Kidney (tissue), 22 donors: ENCODE measurements at places on chromosomes 13 and 19. TPM values are rescaled to one million over a fixed set of nuclear protein-coding genes. Genes with fewer than 3 reads are reported as not detected.

GRCh38 chr13:95156208-95156607 is 145.0 kb downstream of the ABCC4 start:
- H3K27ac ChIP-seq: no peak overlapping the region
- peak; percentile 20 for DNase-seq
- H3K4me3 ChIP-seq: no peak overlapping the region
- H3K4me1 ChIP-seq: no peaks in the 10 kb centered on the region
- no peaks in the 10 kb centered on the region for H3K36me3 ChIP-seq

GRCh38 chr13:18991060-18991459 is 190.6 kb downstream of the TUBA3C start:
- H3K36me3 ChIP-seq: no peaks in the 10 kb centered on the region
- H3K4me1 ChIP-seq: no peaks in the 10 kb centered on the region
- H3K27ac ChIP-seq: no peak overlapping the region
- H3K27me3 ChIP-seq: no peaks in the 10 kb centered on the region
- no peak for DNase-seq

GRCh38 chr19:23917856-23918255 is 3.2 kb downstream of the ZNF726 start:
- H3K4me1 ChIP-seq: no peaks in the 10 kb centered on the region
- no peaks in the 10 kb centered on the region for H3K27me3 ChIP-seq
- no peaks in the 10 kb centered on the region for H3K36me3 ChIP-seq
- DNase-seq: no peak
- peak overlapping the region; percentile 15 for H3K4me3 ChIP-seq

The LYPD3 gene
- total RNA-seq: 1.7 TPM

The DCLK1 gene
- total RNA-seq: 8.3 TPM

GRCh38 chr19:39031368-39032062 is 834 bp downstream of the FBXO27 start:
- no peaks in the 10 kb centered on the region for H3K36me3 ChIP-seq
- peak overlapping the region; percentile 63 for H3K4me3 ChIP-seq
- peak overlapping the region; percentile 67 for H3K27ac ChIP-seq
- H3K4me1 ChIP-seq: no peaks in the 10 kb centered on the region
- no peaks in the 10 kb centered on the region for H3K27me3 ChIP-seq

DNA sequence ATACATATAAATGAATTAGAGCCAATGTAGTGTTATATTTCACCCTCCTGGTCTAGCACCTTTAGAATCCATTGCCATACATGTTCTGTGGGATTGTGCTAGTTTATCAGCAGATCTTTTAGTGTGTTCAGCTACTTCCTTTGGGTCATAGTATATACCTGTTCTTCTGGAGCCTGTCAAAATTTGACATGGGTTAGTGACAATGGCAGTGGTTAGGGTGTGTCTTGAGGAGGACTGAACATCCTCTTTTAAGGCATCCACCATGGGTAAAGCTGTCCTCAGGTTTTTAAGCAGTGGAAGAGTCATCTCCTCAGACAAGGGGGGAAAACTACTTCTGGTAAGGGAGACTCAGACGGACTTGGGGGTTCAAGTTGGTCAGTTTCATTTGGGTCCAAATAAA is 29.4 kb downstream of the DNAJC3 start:
- H3K4me3 ChIP-seq: no peak overlapping the region
- H3K4me1 ChIP-seq: no peaks in the 10 kb centered on the region
- no peak overlapping the region for H3K27ac ChIP-seq
- no peak for DNase-seq
- no peaks in the 10 kb centered on the region for H3K36me3 ChIP-seq

DNA sequence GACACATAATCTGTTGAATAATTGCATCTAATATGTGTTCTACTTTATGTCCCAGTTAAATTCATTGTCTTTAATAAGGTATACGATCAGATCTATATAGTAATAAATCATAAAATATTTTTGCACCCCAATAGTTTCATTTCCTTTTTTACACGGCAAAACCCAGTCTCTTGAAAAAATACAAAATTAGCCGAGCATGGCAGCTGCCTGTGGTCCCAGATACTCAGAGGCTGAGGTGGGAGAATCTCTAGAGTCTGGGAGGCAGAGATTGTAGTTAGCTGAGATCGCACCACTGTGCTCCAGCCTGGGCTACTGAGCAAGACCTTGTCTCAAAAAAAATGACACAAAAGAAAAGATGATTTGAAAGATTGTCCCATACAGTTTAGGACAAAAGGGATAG is 52.3 kb upstream of the PARP4 start:
- H3K4me3 ChIP-seq: no peak overlapping the region
- no peak overlapping the region for H3K27ac ChIP-seq
- DNase-seq: no peak
- no peaks in the 10 kb centered on the region for H3K36me3 ChIP-seq
- no peaks in the 10 kb centered on the region for H3K4me1 ChIP-seq

The CEACAM8 gene
- not detected for total RNA-seq

DNA sequence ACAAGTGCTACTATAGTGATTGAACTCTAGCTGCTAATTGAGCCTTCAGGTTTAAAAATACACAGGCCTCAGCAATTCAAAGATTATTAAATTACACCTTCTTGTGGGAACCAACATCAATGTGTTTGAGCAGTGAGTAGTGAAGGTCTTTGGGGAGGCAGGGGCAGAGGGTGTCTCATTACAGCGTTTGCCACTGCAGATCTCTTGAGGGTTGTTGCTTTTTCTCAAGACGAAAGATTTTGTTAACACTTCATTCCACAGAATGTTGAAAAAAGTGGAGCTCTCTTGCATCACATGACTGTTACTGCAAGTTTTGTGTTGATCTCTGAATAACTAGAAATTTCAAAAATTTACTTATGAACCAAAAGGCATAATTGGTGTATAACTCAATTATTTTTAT is 253.6 kb downstream of the ATP8A2 start:
- no peaks in the 10 kb centered on the region for H3K27me3 ChIP-seq
- no peaks in the 10 kb centered on the region for H3K36me3 ChIP-seq
- H3K27ac ChIP-seq: no peak overlapping the region
- no peaks in the 10 kb centered on the region for H3K4me1 ChIP-seq
- DNase-seq: no peak
- no peak overlapping the region for H3K4me3 ChIP-seq

- DNase-seq: peak; percentile 73
- no peaks in the 10 kb centered on the region for H3K36me3 ChIP-seq
- H3K4me3 ChIP-seq: peak overlapping the region; percentile 81
- H3K4me1 ChIP-seq: peaks cover 6% of the 10 kb centered on the region
These were observed 471 bp downstream of the DACH1 start for GRCh38 chr13:71866335-71867130.

- H3K27me3 ChIP-seq: no peaks in the 10 kb centered on the region
- DNase-seq: no peak
- H3K27ac ChIP-seq: peak overlapping the region; percentile 61
- no peaks in the 10 kb centered on the region for H3K4me1 ChIP-seq
- no peak overlapping the region for H3K4me3 ChIP-seq
These were observed 13.2 kb downstream of the SPINT2 start for GRCh38 chr19:38277549-38277948.

- no peaks in the 10 kb centered on the region for H3K36me3 ChIP-seq
- H3K4me3 ChIP-seq: no peak overlapping the region
- no peak overlapping the region for H3K27ac ChIP-seq
- H3K27me3 ChIP-seq: no peaks in the 10 kb centered on the region
These were observed 1317.9 kb upstream of the SPRY2 start for GRCh38 chr13:81658598-81659370.

GRCh38 chr13:74103970-74104555 is 30.1 kb downstream of the KLF12 start:
- no peaks in the 10 kb centered on the region for H3K4me1 ChIP-seq
- H3K27me3 ChIP-seq: no peaks in the 10 kb centered on the region
- DNase-seq: no peak
- peak overlapping the region; percentile 32 for H3K4me3 ChIP-seq

GRCh38 chr13:27135023-27135422 is 36.6 kb downstream of the USP12 start:
- no peaks in the 10 kb centered on the region for H3K4me1 ChIP-seq
- H3K4me3 ChIP-seq: no peak overlapping the region
- H3K27ac ChIP-seq: no peak overlapping the region

The ZNF433 gene
- 13.6 TPM for total RNA-seq

- H3K4me1 ChIP-seq: no peaks in the 10 kb centered on the region
- no peaks in the 10 kb centered on the region for H3K27me3 ChIP-seq
- no peak for DNase-seq
- H3K36me3 ChIP-seq: peaks cover 13% of the 10 kb centered on the region
- no peak overlapping the region for H3K27ac ChIP-seq
These were observed 26.1 kb upstream of the EEF1AKMT1 start for GRCh38 chr13:20799726-20800416.

DNA sequence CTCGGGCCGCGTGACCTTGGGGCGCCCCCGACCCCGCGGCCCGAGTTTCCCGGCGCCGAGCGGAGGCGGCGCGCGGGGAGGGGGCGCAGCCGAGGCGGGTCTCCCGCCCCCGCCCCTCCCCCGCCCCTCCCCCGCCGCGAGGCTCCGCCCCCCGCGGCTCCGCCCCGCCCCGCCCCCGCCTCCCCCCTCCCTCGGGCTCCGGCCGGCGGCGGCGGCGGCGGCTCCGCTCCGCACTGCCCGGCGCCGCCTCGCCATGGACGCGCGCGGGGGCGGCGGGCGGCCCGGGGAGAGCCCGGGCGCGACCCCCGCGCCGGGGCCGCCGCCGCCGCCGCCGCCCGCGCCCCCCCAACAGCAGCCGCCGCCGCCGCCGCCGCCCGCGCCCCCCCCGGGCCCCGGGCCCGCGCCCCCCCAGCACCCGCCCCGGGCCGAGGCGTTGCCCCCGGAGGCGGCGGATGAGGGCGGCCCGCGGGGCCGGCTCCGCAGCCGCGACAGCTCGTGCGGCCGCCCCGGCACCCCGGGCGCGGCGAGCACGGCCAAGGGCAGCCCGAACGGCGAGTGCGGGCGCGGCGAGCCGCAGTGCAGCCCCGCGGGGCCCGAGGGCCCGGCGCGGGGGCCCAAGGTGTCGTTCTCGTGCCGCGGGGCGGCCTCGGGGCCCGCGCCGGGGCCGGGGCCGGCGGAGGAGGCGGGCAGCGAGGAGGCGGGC is at the start of gene HCN2:
TSS of gene HCN2 (plus strand) at position 189 of the 703 bp plus-strand sequence. CDS start at position 254, 65 bp downstream.
- H3K27me3 ChIP-seq: no peaks in the 10 kb centered on the region
- H3K4me1 ChIP-seq: peaks cover 3% of the 10 kb centered on the region
- no peak within 1 kb of the TSS for H3K27ac ChIP-seq
- DNase-seq: no peak
- no peak within 1 kb of the TSS for H3K4me3 ChIP-seq

The NTF4 gene
- total RNA-seq: 0.28 TPM

The NLRP7 gene
- 0.16 TPM for total RNA-seq

DNA sequence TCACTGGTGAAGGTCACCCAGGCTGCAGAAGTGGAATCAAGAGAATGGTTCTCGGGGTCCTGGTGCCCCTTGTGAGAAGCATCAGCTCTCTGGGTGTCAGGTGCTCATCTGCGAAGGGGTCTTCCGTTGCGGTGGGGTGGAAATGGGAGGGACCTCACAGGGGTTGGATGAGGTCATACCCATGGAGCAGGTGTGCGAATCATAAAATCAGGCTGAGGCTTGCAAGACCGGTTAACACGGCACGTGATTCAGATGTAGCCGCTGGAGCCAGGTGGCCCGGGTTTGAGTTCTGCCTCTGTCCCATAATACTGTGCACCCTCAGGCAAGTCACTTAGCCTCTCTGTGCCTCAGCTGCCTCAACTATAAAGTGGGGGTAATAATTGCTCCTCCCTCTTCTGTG is 3.9 kb upstream of the KLK15 start:
- DNase-seq: peak; percentile 27
- no peaks in the 10 kb centered on the region for H3K27me3 ChIP-seq
- no peaks in the 10 kb centered on the region for H3K36me3 ChIP-seq
- H3K4me1 ChIP-seq: no peaks in the 10 kb centered on the region
- H3K4me3 ChIP-seq: no peak overlapping the region

GRCh38 chr19:51251468-51251820 is 564 bp downstream of the SIGLECL1 start:
- no peak overlapping the region for H3K4me3 ChIP-seq
- no peaks in the 10 kb centered on the region for H3K27me3 ChIP-seq
- no peak for DNase-seq
- no peak overlapping the region for H3K27ac ChIP-seq
- no peaks in the 10 kb centered on the region for H3K4me1 ChIP-seq

- H3K27me3 ChIP-seq: no peaks in the 10 kb centered on the region
- peaks cover 20% of the 10 kb centered on the region for H3K36me3 ChIP-seq
- no peak overlapping the region for H3K4me3 ChIP-seq
- H3K4me1 ChIP-seq: no peaks in the 10 kb centered on the region
- no peak for DNase-seq
- H3K27ac ChIP-seq: no peak overlapping the region
These were observed 135.2 kb downstream of the PTPRS start for GRCh38 chr19:5205381-5205780.

DNA sequence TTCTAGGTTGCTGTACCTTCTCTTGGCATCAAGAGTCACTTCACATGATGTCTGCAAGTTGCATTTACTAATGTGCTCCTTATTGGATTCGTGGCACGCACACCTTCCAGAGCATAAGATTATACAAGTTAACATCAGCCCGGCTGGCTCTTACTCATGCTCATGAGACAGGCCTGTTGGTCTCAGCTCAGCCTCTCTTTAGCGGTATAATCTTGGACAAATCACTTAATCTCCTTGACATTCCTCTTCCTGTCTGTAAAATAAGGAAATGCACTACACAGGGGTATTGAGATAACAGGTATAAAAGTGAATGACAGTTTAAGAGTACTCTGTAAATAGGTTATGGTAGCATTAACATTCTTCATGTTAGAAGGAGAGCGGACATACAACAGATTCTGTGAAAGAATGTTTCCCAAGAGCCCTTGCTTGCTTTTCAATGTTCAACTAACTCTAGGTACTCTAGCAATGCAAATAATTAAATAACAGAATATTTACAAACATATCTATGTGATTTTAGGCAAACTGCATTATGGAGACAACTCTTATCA is 181.1 kb downstream of the FGF14 start:
- no peaks in the 10 kb centered on the region for H3K36me3 ChIP-seq
- H3K27ac ChIP-seq: no peak overlapping the region
- DNase-seq: no peak

The ZNF761 gene
- total RNA-seq: 10.4 TPM

The B3GNT3 gene
- total RNA-seq: 36.2 TPM

The NMRK2 gene
- total RNA-seq: 0.69 TPM

The CEACAM20 gene
- total RNA-seq: not detected

The ANKLE1 gene
- 0.54 TPM for total RNA-seq

The SLC25A41 gene
- total RNA-seq: 0.28 TPM
